ENCODE measurements at places on chromosomes 5 and 9.

- no peak for DNase-seq
Measured at GRCh38 chr9:99356512-99356971, 134.5 kb downstream of the SEC61B start.

DNA sequence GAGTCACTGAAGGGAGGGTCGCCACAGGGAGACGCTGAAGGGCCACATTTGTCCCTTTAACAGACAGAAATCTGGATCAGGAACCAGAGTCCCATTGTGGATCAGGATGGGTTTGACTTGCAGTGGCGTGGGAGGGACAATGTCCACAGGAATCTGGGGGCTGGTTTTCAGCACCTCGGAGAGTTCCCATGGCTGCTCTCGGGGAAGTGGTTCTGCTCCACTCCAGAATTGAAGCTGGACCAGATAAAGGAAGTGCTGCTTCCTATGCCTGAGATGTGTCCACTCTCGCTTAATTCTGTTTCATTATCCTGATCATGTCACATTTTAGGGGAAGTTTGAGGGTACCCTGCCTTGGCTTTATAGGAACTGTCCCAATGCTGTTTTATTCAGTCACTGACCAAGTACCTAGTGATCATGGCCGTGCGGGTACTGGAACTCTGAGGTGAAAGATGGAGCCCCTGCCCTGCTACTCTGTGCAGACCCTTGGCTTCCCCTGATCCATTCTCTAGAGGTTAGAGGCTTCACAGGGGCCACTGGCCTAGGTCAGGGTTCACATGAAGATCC, 28.7 kb downstream of the ENHO start:
- DNase-seq: no peak

DNA sequence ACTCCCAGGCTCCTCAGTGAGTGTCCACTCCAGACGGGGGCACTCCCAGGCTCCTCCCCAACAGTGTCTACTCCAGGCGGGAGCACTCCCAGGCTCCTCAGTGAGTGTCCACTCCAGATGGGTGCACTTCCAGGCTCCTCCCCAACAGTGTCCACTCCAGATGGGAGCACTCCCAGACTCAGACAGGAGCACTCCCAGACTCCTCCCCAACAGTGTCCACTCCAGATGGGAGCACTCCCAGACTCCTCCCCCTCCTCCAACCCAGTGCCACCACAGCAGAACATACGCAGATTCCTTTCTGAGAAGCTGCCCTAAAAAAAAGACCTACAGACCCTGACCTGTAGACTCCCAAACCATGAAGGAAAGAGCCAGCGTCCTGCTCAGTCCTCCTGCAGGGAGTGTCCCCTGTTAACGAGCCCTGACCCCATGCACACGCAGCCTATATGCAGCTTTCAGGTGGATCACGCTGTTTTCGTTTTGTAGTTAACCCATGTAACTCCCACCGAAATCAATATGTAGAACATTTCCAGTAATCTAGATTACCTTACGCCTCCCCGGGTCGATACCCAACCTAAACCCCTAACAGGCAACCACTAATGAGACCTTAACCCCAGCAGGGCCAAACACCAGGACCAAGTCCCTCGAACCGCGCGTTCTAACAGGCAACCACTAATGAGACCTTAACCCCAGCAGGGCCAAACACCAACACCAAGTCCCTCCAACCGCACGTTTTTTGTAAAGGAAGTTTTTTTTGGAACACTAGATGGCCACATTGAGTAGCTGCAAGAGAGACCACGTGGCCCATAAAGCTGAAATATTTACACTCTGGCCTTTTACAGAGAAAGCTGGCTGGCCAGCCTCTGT, 15.7 kb downstream of the PNPLA7 start:
- DNase-seq: no peak

DNA sequence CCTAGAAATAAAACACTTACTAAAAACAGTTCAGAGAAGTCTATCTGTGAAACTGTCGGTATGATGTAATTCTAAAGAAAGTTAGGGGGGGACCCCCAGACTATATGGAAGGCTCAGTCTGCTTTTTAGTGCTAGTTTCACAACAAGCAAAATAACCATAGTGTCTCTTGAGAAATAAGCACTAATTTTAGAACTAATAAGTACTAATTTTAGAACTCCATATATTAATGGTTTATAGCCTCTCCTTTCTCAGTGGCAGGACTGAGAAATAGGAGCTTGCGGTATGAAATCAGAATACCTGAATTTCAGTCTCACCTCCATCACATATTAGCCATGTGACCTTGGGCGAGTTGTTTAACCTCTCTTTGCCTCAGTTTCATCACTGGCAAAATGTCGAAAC, 1.4 kb upstream of the PHF24 start:
- no peak for DNase-seq

GRCh38 chr9:109299891-109300290, 21.0 kb downstream of the EPB41L4B start:
- DNase-seq: no peak

DNA sequence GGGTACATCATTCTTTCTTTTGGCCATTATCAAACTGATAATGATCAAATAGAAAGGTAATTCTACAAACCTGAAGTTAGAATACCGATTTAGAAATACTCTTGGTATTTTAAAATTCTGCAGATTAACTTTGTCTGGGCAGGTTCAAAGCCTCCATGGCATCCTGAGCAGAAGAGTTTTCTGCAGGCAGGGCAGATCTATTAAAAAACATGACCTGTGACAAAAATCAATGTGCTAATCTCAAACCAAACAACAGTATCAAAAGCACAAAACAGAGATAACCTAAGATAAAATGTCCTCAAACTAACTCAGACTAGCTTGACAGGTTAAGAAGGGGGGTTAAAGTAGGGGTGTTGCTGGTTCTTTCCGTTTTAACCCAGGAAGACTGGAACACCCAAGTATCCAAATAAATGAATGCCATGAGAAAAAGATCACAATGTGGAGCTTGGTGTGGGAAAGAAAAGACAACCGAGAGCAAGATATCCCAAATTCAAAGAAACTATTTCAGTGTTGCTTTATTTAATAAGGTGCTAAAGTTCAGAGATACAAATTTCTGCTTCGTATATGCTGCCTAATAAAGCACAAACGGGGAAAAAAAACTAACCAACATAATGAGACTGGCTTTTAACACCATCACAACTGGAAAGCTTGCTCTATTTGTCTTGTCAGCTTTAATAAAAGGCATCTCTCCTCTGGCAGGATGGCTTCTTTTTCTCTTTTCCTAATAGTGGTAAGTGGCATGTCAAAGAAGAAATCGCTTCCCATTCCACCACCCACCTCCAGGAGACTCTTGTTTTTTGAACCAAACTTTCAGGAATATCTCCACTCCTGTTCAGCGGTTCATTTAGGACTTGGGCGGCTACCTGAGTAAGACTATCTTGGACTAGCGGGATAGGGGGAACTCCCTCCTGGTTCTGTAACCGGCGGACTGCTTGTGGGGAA, 2.3 kb downstream of the EFNA5 start:
- DNase-seq: no peak

- no peak for DNase-seq
Measured at GRCh38 chr9:118985851-118986250, 383.4 kb downstream of the BRINP1 start.

DNA sequence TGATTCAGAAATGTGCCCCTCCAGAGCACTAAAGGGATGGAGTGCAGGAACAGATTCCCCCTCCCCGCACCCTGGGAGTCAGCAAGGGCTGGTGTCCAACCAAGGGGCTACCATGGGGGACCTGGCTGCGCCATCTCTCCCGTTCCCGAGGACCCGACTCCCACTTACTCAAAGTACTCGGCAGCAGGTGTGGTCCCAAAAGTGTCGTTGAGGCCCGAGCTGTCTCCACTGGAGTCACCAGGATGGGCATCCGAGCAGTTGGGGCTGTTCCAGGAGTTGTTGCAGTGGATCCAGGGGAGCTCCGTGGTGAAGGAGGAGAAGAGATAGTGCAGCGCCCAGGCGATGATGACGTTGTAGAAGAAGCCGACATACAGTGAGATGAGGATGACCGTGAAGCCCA, 12.9 kb downstream of the SLC6A3 start:
- DNase-seq: no peak

- no peak for DNase-seq
Measured at GRCh38 chr5:151520294-151520693, 70.8 kb downstream of the FAT2 start.

- no peak for DNase-seq
Measured at GRCh38 chr9:99859243-99859980, 37.7 kb downstream of the NR4A3 start.

- DNase-seq: no peak
Measured at GRCh38 chr5:157710882-157711281, 20.3 kb upstream of the THG1L start.

GRCh38 chr5:57441557-57441956, 41.1 kb downstream of the ACTBL2 start:
- DNase-seq: no peak
